ENCODE measurements at places on chromosomes 4 and X. TPM values are rescaled to one million over a fixed set of nuclear protein-coding genes. Genes with fewer than 3 reads are reported as not detected.

DNA sequence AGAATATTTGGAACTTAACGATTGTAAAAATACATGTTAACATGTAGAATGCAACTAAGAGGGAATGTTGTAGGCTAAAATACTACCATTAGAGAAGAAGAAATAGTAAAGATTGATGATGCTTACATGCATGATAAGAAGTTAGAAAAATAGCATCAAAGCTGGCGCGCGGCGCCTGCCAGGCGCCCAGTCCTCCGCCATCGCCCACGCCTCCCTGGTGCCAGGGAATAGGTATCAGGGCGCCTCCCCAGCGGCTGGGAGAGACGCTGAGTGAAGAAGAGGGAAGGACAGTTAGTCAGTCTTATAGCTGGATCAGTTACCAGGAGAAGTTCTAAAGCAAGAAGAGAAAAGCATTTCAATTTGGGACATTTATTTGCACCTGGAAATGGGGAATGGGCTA lies 36.0 kb downstream of the NSUN7 start:
- DNase-seq: no peak

PAGE4 gene
- total RNA-seq: not detected

DHRSX gene
- total RNA-seq: 34.0 TPM

SULT1E1 gene
- total RNA-seq: not detected

FAAH2 gene
- total RNA-seq: 0.55 TPM

DNA sequence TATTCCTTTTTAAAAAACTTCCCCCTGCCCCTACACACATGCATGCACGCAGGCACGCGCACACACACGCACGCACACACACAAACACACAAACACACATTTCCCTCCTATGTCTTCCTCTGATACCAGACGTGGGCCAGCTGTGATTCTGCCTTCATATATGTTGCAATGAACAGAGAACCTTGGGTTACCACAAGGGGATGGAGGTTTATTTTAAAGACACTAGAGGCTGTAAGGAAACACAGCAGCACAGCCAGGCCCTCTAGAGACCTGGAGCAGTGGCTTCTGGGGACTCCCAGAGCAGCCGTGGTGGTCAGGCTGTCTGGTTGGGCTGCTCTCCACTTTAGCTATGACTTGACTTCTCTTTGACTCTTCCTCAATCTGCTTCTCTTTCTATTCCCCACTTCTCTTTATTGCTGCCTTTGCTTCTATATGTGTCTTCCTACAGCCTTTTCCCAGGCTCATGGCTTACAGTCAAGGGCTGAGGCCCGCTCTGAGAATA lies 3.2 kb upstream of the TLR10 start:
- no peak for DNase-seq
